CD4-positive, alpha-beta memory T cell (primary cell): ENCODE measurements at places on chromosomes 5 and 9.

DNA sequence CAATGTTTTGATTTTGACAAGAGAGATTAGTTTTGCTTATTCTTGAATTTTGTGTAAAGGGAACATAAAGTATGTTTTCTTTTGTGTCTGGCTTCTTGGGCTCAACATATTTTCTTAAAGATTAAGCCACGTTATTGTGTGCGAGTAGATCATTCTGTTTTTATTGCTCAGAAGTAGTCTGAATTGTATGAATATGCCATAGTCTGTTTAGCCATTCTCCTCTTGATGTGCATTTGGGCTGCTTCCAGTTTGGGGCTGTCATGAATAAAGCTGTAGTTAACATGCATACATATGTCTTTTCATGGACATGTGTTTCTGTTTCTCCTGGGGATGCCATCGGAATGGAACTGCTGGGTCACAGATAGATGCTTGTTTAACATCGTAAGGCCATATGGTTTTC, 198.9 kb downstream of the FANCC start:
- no peak for DNase-seq

DNA sequence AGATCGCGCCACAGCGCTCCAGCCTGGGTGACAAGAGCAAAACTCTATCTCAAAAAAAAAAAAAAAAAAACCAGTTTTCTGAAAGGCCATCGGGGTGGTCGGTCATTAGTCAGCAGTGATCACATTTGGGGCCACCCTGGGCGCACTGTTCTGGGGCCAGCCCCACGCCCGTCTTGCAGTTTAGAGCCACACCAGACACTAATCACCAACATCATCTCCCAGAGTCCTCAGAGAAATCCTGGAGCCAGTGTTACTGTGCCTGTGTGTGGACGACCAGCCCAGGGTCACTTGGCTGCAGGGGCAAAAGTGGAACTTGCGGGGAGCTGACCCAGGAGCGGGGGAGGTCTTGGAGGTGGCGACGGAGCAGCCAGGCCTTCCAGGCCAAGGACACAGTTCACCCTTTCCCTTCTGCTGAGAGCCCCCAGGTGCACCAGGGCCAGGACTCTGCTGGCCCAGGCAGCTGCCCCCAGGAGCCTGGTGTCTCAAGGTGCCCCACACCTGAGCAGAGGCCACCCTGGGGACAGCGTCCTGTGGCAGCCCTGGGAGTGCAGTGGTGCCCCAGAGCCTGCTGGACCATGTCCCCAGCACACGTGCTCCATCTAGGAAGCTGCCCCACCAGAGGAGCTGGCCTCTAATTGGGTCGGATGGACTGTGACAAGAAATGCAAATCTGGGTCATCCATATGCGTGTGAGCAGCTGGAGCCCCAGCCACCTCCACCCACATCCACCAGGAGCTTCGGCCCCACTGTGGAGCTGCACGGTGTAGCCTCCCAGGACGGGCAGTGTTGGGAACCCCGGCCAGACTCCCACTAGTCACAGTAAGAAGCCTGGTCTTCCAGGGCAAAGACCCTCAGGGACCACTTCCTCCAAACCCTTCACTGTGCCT, 51.1 kb downstream of the NEK6 start:
- DNase-seq, result no peak

DNA sequence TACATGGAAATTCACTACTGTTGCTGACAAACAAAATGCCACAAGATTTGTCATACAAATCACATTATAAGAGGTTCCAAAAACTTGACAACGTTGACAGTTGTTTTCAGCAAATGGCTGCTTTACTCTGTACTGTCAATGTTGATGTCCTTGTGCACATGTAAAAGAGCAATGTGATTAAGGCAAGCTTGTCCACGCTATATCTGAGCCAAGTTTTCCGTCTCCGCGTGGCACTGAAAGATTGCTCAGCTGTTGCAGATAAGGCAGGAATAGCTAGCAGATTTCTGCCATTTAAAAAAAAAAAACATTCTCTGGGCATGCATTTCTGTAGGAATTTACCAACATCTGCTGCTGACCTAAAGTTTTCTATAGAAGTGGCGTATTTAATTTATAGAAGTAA, 46.4 kb upstream of the MEF2C start:
- no peak for DNase-seq

DNA sequence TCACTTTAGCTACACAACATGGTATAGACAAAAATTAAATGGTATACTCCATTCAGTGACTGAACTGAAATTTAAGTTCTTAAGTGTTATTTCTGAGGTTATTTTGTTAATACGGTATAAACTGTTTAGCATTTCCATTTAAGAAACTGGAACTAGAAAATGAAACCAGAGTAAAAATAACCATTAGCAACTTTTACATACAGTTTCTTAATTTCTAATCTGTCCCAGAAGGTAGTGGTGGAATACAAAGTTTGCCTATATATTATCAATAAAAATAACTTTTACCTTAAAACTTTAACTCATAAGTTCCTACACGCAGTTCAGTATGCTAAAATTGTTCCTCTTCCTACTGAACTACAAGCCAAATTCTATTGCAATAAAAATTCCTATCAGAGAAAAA, 10.3 kb downstream of the GOLPH3 start:
- DNase-seq, result no peak

- no peak for DNase-seq
Observed at GRCh38 chr5:22988937-22989336, 135.8 kb upstream of the CDH12 start.

DNA sequence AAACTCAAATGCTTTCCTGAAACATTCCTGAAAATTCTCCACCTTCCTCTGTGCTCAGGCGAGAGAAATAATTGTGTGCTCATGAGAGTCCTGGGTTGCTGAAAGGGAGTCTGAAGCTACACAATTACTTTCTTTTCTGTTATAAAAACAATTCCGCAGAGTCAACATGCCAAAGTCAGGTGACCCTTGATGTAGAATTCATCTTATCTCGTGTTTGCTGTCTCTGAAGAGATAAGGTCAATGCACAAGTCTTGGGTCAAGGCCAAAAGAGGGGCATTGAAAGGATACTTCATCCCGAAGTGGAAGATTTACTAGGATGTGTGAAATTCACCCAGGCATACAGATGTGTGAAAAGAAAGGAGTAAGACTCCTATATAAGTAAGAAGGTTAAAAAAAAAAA, 493.5 kb downstream of the SEMA5A start:
- no peak for DNase-seq

DNA sequence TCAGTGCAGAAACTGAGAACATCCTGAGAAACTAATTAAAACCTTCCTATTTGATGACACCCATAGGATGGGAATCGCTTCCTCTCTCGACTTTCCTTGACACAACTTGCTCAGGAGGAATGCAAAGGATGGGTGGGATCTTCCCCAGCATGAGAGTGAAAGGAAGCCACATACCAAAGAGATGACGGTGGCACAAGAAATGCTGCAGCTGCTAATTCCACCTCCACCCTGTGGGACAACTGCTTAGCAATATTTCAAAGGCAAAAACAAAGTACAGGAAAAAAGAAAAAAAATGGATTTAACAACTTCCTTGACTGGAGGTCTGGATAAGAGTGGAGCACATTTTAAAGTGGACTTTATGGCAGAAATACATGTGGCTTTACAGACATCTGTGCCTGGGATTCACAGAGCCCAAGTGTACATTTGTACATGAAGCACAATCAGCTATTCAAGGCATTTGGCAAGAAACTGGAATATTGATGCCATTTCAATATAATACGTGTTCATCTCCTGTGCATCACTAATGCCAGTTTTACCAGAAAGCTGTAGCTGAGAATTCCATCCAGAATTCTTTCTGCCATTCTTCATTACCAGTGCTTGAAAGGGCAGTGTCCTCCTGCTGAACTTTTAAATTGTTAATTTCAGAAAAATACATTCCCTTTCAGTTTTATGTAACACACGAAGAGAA, 359.2 kb upstream of the ACTBL2 start:
- DNase-seq, result no peak

DNA sequence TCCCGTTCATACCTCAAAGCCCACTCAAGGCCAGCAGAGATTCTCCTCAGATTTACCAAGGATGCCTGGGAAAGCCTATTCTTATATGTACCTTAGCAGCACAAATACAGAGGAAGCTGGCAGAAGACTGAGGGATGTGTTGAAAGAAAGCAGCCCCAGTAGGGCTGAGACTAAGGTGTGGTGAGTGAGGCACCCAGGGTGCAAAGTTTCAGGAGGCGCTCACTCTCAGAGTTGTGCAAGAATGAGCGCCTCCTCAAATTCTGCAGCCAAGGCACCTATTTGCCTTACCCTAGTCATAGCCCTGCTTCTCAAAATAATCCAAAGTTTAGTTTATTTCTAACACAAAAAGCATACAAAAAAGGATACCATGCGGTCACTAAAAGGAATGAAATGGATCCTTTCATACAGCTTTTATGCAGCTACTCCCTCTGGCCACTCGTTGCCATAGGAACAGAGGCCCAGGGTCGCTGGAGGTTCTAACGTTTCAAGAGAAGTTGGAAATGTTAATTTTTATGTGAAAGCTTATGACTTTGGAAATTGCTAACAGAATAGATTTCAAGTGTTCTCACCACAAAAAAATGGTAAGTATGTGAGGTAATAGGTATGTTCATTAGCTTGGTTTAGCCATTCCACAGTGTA, 79.7 kb upstream of the SMIM23 start:
- no peak for DNase-seq

DNA sequence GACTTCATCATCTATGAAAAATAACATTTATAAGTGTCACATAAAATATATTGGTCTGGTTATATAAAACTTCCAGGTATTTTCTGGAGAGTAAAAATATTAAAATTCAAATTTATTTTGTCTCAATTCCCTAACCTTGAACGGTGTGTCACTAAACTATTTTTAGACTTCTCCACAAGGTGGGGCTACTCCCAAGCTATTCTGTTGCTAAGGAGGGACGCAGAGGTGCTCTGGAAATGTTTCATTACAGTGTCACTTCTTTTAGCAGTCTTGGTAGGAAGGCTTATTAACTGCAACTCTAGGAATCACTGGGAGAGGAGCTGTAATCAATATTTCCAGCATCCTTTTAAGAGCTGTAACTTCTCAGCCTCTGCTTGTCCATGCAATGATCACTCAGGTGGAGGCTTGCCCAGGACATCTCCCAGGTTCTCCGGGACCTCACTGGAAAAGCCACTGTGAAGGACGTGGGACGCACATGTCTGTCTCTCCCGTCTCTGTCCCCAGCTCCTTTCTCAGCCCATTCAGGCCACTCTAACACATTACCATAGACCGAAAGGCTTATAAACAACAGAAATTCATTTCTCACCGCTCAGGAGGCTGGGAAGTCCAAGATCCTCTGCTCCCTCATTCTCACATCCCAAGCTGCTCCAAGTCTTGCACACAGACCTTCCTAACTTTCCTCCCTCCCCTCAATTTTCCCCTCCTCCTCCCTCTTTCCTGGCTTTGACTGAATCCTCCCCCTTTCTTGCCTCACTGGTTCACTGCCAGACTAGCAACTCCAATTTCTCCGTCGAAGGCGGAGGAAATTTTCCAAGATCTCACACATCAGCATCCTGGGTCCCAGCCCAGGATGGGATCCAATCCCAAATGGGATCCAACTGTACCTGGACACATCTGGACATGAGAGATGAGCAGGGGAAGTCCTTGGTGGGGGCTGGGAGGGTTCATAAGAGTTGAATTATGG, 32.7 kb upstream of the DNAH5 start:
- DNase-seq, result no peak

DNA sequence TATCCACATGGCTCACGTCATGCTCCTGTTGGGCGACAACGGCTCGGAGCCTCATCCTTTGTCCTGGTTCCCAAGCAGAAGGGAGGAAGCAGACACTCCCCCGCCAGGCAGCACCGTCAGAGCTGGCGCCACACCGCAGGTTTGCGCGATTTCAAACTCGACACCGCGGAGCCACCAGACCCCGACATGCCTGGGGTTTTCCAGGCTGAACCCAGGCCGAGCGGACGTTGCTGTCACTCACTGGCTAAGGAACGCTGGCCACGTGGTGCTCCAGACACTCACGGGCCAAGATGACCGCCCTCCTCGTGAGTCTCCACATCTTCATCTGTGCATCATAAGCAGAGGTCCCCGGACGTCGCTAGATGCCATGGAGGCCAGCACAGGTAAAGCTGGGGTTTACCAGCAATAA, 9.0 kb downstream of the TERT start:
- DNase-seq, result no peak

DNA sequence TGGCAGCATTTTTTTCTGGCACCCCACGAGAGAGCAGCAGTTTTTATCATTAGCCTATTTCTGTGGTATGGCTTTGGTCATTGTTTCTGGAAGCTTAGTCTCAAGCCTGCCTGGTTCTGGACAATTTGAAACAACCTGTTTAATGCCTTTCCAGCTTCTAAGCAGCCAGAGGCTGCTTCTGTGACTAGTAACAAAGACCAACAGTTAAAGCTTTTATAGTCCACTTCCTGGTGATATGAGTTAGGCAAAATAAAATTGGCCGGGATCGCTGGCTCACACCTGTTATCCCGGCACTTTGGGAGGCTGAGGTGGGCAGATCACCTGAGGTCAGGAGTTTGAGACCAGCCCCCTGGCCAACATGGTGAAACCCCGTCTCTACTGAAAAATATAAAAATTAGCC, 24.0 kb downstream of the LYRM7 start:
- DNase-seq, result no peak

- no peak for DNase-seq
Observed at GRCh38 chr5:113546703-113547183, 33.2 kb downstream of the YTHDC2 start.

GRCh38 chr5:73296772-73297171, 123.8 kb downstream of the TMEM174 start:
- DNase-seq, result no peak

DNA sequence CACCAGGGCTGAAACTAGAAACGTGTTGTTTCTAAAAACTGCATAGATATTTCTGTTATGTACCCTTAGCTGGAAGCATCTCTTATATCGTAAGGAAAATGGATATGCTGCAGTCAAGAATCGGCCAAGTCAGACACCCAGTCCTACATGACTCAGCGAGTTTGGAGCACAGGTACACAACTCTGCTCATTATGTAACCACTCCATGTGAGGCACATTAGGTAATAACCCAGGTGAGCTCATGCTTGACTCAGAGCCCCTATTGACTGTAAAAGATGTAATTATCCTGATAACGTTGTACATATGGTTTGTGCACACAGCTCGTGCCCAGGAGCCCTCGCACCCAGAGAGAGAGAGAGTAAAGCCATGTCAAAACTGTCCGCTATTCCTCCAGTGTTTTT, 593.7 kb upstream of the ACO1 start:
- no peak for DNase-seq

GRCh38 chr9:13689925-13690324, 410.4 kb upstream of the MPDZ start:
- no peak for DNase-seq

GRCh38 chr5:96332535-96333366, 100.3 kb downstream of the PCSK1 start:
- DNase-seq, result no peak

GRCh38 chr5:55816342-55816741, 34.8 kb upstream of the IL31RA start:
- no peak for DNase-seq

GRCh38 chr5:132456296-132456986, 34.1 kb downstream of the IRF1 start:
- peak; percentile 78 for DNase-seq

GRCh38 chr5:133846478-133847226, 121.8 kb downstream of the C5orf15 start:
- DNase-seq, result no peak

GRCh38 chr5:81286059-81286617, 15.2 kb upstream of the ZCCHC9 start:
- no peak for DNase-seq

GRCh38 chr5:98259595-98259994, 513.9 kb upstream of the RGMB start:
- DNase-seq, result no peak
